ENCODE measurements at places on chromosomes 3 and 15.
A peak's percentile ranks its signal among the peaks of the same experiment; 100 is the strongest.

DNA sequence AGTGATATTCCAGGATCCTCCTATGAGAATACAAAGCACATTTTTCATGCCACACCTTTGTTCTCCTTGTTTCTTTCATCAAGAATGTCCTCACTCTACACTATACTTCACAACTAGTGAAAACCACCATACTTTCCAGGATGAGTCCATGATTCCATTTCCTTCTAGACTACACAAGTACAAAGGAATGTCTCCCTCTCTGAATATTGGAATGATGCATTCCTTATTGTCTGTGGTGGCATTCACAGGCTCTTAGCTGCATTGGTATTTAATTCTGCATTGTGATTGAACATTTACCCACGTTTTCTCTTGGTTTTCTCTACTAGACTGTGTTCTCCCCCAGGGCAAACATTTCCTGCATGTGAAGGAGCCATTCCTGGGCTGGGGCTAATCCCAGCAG is 217.5 kb downstream of the RAP2B start:
- DNase-seq = peak; percentile 11

DNA sequence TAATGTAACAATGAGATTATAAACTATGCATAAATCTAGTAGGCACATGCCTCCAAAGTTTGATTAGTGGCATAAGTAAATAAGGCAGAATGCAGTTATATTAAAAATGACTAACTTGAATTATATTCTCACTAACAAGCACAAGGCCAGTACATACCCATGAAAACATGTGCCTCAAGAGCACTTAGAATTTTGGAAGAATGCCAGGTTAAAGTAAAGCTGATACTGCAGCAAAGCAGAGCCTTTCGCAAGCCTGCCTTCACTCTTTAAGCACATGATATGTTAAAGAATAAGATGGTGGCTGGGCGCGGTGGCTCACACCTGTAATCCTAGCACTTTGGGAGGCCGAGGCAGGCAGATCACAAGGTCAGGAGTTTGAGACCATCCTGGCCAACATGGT is 49.0 kb downstream of the KBTBD12 start:
- DNase-seq = no peak

DNA sequence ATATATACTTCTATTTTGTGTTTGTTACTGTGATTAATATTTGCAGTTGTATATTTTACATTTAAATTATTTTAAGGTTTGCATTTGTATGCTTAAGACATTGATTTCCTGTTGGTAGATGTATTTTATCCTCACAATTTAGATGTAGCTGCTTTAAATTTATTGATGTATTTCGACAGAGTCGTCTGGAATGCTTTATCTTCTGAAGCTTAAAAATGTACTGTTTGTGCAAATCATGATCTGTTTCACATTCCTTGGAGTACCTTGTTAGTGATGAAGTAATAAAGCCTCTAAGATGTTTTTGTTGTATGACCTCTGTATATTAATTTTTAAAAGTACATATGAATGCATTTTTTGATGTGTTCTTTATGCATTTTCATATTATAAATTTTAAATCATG is 1.9 kb downstream of the CHD2 start:
- no peak for DNase-seq

- no peak for DNase-seq
These were observed at the start of gene KLHL6 for GRCh38 chr3:183555541-183556081. Gene KLHL6 (minus strand): TSS chr3:183555706. CDS start chr3:183555653, 53 bp downstream.

DNA sequence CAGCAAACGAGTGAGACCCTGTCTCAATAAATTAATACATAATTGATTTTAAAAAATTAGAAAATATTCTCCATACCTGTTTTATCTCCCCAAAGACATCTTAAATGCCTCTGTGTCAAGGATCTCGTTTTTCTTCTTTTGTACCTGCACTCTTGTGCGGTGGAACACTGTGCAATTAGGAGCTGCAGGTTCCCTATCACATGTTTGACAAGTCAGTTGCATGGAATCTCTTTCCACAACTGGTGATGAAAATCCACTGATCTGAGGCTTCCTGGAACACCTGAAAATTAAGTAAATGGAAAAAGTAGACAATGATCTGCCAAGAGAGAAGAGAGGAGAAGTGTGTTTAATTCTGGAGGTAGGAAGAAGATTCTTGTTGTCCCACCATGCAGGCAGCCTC is 3.0 kb upstream of the SNX22 start:
- no peak for DNase-seq

GRCh38 chr15:41945731-41946130 is 26.6 kb downstream of the EHD4 start:
- no peak for DNase-seq

DNA sequence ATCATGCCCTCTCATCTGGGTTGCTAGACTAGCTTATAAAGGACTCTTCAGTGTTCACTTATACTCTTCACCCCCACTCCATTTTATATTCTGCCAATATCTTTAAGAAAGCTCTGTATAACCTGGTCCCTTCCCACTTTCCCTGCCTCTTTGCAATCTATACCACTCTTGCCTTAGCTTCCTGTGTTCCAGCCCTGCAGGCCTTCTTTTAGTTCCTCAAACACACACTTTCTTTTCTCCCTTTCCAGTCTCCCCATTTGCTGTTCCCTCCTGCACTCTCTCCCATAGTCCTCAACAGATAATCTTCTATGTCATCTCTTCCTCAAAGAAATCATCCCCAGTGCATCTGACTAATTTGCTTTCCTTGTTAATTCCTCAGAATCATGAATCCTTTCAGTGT is 28.7 kb downstream of the SENP8 start:
- no peak for DNase-seq

DNA sequence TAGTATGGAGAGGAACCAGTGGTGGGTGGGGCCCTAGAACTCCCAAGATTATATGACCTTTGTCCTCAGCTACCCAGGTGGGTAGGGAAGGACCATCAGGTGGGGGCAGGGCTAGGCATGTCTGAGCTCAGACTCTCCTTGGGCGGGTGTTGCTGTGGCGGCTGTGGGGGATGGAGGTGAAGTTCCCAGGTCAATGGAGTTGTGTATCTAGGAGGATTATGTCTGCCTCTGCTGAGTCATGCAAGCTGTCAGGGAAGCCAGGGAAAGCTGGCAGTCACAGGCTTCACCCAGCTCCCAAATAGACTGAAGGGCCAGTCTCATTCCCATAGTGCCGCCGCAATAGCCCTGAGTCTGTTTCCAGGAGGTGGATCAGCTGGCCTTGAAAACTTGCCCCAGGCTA is 139.7 kb upstream of the CFAP20DC start:
- DNase-seq = no peak

GRCh38 chr3:50205413-50206276 is 574 bp downstream of the SLC38A3 start:
- DNase-seq = no peak

DNA sequence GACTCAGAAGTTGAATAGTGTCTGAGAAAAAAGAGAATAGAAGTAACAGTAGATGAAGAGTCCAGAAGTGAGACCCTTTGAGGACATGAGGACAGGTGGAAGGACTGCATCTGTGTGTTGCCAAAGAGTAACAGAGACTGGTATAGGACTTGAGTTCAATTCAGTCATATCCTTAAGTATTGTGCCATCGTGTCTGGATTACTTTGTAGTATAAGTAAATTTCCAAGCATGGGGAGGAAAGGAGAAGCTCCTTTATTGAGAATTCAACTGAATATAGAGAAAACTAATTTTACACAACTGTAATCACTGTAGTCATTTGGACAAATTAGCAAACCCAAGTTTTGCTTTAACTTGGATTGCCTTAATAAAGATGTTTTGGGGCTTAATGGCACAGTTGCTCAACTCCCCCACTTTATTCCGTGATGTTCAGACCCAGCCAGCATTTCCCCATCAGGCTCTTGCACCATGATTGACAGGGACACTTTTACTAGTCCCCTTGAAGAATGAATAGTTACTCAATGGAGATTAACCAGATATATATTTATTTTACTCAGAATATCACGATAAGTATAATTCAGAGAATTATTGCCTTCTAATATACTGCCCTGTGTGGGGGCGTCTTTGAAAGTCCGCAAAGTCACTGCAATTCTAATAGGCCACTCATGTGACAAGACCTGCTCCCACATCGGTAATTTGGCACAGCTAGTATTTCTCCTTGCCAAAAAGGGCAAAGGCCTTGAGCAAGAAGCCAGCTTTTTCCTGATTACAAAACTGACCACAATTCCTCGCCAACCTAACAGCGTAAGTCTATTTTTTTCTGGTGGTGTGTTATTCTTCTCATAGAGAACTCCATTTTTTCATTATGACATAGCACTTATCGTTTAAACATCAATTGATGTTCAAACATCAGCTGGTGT is 61.3 kb downstream of the PPARG start:
- no peak for DNase-seq

- no peak for DNase-seq
These were observed 172.0 kb downstream of the STT3B start for GRCh38 chr3:31704591-31705179.

GRCh38 chr3:106610362-106610959 is 741.6 kb upstream of the CBLB start:
- no peak for DNase-seq

DNA sequence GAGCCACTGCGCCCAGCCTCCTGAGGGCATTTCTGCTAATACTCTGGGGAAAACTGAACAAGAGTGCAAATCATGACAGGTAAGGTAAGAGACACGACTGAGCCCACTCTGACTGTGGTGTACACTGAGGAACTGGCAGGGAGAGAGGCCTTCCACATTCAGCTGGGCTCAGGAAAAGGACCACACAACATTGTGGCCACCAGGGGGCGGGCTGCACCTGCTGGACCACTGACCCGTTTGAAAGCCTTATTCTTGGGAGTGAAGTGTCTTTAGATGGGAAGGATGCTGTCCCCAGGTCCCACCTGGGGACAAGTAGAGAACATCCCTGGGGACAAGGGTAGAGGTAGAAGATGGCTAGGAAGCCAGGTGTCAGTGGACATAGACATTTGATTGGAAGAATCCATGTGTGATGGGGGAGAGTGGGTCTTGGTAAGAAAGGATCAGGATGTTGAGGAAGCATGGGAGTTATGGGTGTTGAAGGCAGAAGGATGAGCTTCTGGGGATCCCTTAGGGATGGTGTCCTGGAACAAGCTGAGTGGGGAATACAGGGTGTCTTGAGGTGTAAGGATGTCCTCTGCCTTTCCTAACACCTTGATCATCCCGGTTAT is 6.2 kb upstream of the CTDSPL start:
- peak; percentile 72 for DNase-seq

DNA sequence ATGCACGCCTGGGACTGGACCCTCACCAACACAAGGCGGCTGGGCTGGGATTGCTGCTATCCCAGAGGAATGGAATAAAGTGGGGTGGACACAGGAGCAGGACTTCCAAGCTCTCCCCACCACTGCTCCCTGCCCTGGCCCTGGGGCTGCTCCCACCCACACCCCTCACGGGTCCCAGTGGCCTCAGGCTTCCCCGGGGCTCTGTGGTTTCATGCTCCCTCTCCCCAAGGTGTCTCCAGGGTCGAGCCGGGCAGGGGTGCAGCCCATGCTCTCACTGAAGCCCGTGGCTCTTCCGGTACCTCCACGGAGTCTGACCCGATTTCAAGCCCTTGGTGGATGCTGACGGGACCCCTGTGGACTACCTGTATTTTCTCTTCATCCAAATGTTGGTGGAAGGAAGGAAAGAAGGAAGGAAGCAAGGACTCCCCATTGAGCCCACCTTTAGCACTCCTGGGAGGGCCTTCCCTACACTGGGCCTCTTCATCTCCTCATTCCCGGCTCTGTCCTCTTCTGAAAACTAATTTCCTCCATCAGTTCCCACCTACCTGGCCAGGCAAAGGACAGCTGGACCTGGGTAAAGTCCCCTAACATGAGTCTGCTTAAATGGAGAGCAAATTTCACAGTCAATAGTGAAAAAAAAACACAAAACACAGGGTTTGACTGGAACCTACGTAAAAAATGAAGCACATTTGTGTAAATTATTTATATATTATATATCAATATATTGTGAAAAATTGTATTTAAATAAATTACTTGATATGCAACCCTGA is 44.0 kb upstream of the PCSK6 start:
- no peak for DNase-seq

Measured in SJSA1 (cell line).